NCI-H2227 treated with DMSO at 0.1 percent for 48 hours (cell line): ENCODE measurements at places on chromosomes 5 and 9.

GRCh38 chr9:92617195-92617813 is 52.6 kb downstream of the IPPK start:
- DNase-seq = no peak

DNA sequence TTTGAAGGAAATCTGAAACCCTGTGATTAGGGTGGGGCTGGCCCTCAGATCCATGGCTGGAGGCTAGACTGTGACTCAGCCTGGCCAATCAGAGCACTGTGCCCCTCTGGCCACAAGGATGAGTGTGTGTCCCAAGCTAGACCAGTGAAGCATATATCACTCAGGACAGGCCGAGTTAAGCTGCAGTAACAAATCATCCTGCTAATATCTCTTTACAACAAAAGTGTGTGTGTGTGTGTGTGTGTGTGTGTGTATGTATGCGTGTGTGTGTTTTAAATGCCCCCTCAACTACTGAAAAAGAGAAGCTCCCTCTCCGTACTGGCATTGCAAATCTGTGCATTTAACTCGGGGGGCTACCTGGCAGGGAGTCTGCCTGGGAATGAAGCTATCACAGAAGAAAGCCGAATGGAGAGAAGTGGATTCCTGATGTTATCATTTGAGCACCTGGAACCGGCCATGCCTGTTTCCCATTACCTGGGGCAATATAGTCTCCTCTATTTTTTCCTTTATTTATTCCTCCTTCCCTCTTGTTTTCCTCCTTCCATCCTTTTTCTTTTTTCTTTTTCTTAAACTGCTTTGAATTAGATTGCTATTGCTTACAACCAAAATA is 25.6 kb downstream of the STC2 start:
- no peak for DNase-seq

- no peak for DNase-seq
These were observed 1398.3 kb upstream of the CDH6 start for GRCh38 chr5:29795096-29795652.

GRCh38 chr5:38940230-38940858 is 94.5 kb downstream of the OSMR start:
- DNase-seq = no peak

DNA sequence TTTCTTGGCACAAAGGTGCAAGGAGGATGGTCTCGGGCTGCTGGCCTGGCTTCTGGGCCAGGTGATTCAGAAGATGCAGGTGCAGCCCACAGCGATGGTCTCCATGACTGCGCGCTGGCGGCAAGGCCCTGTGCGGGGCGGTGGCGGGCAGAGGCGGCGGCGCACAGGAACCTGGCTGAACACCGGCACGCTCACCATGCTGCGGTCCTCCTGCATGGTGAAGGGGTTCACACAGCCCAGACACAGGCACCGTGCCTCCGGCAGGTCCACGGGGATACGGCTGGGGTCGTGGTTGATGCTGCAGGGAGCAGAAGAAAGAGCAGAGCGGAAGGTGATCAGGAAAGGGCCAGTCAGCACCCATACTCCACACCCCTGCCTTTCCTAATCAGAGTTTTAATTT is 4.8 kb downstream of the IL17B start:
- no peak for DNase-seq

- no peak for DNase-seq
These were observed 14.4 kb downstream of the ZCCHC9 start for GRCh38 chr5:81315830-81316229.

GRCh38 chr9:95974389-95974788 is 98.9 kb downstream of the ERCC6L2 start:
- no peak for DNase-seq

GRCh38 chr9:134691695-134692572 is 50.3 kb downstream of the COL5A1 start:
- DNase-seq = no peak

DNA sequence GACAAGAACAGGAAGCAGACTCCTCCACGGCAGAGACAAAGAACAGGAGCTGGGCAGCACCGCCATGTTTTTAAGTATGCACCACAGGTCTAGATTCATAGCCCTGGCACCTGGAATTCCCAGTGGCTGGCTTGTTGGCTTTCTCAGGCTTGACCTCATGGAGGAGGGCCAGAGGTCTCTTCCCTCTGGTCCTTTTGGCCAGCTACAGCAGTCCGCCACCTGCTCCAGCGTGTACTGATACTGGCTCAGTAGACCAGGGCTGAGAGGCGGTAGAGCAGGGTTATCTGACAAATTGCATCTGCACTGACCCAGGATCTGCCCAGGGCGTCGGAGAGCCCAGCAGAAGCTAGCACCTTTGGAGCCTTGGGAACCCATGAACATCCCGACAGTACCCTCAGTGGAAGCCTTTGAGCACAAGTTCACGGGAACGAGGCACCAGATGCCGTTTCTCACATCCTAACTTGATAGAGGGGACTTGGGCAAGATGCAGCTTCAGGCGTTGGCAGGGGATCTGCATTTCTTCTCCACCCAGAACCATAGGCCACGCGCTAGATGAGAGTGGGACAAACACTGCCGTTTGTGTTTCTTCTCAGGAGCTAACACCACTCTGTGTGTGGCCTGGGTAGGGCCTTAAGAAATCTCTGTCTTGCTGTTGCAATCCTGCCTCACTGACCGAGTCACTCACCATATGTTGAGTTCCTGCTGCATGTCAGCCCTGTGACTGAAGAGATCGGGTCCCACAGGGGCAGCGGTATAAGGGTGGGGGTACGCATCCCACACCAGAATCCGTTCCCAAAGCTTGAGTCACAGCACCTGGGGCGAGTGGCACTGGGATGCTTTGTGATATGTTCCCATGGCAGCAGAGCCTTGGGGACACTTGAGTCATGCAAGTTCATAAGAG is 90.3 kb upstream of the OTULINL start:
- no peak for DNase-seq

DNA sequence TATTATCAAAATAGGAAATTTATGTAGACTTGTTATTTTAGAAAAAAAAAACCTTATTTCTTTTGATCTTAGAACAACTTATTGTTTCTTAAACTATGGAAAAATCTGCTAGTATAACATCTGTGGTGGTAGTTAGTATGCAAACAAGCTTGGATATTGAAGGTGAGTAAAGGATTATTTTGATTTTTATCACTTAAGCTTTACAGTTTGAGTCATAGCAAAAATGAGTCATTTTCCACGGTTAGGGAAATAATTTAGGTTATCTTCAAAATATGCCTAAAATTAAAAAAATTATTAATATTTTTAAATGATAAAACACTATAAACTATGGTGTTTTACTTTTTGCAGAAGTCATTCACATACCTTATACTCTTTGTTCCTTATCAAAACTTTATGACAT is 107.2 kb upstream of the DHFR start:
- no peak for DNase-seq

DNA sequence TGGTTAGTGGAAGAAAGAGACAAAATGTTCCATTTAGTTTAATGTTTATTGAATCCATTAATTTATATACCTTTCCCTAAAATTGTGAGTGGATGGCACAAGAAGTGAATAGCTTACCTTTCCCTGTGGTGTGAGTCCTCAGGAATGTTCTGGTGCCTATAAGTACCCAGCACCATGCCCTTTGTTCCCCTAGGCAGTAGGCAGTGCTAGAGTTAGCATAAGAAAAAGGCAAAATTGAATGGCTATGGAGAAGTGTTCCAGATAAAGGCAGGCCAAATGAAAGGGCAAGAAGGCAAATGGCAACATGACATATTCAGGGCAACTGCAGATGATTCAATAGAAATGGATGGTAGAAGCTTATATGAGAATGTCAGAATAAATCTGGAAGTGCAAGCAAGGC is 370.8 kb upstream of the PTGER4 start:
- DNase-seq = no peak

GRCh38 chr5:10912435-10912834 is 151.4 kb upstream of the DAP start:
- no peak for DNase-seq

DNA sequence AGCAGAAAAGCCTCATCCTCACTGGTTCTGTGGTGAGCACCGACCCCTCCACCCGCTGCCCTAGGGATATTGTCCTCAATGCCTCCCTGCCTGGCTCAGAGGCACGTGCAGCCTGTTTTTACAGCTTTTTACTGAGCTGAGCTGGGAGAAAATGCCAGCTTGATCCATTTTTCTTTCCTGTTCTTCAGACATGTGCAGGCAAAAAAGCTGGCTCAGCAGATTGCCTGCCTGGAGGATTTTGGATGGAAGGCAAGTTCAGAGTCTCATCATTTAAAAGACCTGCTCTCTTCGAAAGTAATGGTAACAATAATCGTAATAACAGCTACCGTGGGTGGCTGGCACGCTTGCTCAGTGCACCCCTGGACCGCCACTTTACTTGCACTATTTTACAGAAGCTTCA is 135.0 kb upstream of the SMIM23 start:
- DNase-seq = no peak

- DNase-seq = no peak
These were observed 195.4 kb downstream of the ADAMTS12 start for GRCh38 chr5:33696411-33696810.

DNA sequence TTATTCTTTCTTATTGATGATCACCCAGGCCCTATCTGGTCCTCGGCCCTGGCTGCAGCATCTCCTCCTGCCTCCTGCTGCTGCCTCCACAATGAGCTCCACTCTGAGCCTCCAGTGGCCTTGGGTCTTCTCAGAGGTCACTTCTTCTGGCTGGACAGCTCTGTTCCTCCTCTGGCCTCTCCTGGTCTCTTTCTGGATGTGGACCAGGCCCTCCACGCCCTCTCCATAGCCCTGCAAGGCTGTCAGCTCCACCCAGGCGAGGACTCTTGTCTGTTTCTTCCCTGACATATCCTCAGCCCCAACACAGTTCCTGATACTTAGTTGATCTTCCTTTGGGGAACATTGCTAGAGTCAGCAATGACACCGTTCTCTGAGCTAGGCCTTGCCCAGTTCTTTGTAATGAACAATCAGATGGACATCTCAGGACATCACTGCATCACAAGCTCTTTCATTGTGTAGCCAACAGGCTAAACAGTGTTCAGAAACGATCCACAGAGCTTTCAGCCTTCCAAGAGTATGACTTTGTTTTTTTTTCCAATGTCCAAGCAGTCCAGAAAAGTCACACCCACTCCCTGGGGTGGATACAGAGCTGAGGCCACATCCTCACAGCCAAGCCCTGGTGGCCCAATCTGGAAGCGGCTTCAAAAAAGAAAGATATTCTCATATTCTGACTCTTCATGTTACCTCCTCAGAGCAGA is 62.5 kb upstream of the DNAH5 start:
- DNase-seq = no peak

DNA sequence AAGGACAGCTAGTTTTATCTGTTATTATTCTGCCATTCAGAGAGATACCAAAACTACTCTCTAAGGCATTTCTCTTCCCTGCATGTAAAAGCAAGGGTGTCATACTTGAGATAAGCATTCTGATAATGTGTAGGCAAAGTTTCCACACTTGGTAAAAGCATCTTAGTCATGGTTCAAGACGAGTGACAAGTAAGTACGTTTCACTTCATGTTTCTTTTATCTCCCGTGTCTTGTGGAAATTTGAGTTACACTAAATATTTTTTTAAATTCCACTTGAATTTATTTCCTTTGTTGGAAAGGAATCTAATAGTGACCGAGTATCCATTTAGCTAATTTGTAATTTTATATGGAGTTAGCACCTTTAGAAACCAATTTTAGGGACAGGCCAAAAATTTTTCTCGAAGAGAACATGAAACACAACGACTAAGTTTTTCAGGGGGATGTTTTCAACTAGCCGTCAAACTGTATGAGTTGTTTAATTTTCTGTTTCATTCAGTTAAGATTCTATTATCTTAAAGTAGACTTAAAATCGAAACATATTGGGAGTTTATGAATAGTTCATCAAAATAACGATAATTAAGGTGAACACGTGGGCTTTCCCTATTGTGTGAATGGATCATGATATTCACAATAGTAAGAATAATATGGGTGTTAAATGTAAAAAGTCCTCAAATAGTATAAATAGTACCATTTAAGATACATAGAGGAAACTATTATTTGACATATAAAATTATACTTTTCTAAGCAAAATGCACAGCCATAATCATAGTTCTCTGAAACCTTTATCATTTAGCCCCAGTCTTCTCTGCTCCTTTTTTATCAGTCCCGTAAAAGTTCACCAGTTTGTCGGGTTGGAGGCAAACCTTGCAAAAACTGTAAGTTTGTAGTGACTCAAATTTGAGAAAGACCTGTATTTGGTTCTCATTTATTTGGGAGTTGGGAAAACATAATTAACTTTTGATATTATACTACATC is 1.6 kb downstream of the RFESD start:
- peak; percentile 10 for DNase-seq

- DNase-seq = no peak
These were observed 68.3 kb downstream of the SMARCA2 start for GRCh38 chr9:2083479-2083878.

DNA sequence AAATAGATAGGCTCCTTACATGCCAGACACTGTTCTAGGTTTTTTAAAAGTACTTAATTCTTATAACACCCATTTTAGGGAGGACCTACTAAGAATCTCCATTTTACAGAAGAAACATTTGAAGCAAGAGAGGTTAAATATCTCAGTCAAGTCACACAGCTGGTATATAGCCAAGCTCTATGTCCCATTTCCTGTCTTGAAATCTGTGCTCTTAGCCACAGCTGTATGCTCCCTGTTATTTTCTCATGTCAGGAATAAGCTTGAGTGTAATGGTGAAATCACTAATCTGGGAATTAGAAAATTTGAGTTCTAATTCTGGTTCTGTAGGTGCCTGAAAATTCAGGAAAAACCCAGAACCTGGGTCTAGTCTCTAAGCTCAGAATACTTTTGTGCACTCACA is 208.7 kb downstream of the BRINP1 start:
- DNase-seq = no peak

GRCh38 chr5:35618304-35618636 is 607 bp downstream of the SPEF2 start:
- DNase-seq = no peak

DNA sequence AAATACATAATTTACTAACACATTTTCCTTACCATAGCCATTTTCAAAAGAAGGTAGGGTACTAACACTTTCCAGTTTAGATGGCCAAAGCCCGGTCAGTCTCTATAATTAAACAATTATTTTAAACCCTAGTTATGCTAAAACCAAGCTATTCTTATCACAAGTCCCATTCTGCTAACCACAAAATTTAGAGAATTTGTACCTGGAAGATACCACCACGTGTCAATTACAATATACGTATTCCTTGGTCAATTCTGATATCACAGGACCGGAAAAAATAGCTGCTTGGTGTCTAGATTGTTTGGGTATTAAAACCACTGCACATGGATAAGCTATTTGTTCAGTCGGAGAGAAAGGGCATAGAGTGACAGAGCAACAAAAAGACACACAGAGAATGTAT is 18.9 kb upstream of the SKP1 start:
- no peak for DNase-seq

GRCh38 chr5:137498301-137498735 is 808 bp downstream of the SPOCK1 start:
- DNase-seq = no peak

GRCh38 chr9:30732060-30732459 is 1652.4 kb upstream of the ACO1 start:
- no peak for DNase-seq

- DNase-seq = no peak
These were observed 139.7 kb downstream of the FBXO4 start for GRCh38 chr5:42064821-42065220.

DNA sequence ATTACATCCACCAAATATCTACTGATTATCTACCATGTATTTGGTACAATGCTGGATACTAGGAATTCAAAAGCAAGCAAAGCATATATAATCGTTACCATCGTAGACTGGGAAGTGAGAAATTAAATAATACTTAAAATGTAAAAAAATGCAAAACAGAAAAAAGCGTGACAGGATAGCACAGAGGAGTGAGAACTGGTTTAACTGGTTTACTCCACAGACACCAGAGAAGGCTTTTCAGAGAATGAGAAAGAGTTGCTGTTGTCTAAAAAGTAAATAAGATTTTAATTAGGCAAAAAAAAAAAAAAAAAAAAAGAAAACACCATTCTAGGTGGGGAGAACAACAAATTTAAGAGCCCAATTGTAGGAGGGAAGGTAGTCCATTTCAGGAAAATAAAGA is 657.9 kb upstream of the ST8SIA4 start:
- DNase-seq = no peak
